ENCODE measurements at places on chromosomes 1 and 21.

DNA sequence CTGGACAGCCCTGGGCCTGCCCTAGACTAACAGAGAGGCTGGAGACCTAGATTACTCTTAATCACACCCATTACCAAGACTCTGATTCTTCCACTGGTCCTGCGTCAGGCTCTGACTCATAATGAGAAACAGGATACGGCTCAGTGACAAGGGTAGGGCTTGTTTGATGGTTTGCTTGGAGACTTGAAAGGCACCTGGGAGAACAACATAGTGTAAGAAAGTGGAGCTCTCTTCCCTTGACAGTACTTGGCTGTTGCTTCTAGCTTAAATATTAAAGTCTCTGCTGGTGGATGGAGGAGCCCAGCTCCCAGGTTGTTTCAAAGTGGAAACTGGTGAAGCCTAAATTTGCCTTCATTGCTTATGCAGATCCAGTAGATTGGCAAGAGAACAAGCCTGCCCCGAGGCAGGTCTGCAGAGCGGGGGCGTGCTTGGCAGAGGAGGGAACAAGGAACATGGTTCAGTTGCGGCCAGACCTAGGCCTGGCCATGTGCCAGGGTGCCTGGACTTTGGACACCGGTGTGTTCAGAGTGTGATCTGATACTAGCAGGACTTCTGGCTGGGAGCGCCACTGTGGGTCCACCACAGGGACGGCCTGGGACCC lies 480.6 kb downstream of the CAMTA1 start:
- no peak for DNase-seq

DNA sequence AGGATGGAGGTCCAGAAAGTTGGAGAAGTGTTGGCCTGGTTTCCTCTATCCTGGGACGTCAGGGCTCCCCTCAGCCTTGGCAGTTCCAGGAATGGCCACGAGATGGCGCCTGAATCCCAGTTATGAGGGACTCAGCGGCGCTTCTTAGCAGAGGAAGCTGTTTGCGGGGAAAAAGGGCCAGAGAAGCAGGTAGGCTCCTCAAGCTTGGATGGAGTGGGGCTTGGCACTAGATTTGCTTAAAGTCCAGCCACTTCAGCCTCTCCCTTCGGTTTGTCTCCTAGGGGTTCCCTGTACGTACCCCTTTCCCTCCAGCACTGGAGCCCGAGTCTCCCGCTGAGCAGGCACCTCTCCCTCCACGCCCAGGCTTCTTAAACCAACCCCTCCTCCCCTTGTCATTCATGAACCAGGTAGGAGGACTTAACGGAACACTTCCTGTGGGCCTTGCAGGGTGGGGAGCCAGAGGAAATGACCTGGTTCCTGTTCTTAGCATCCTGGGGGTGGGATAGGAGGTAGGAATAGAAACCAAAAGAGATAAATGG lies 32.0 kb upstream of the TENT5B start:
- peak; percentile 97 for DNase-seq

- no peak for DNase-seq
Measured at GRCh38 chr1:162386292-162387225, 5.0 kb downstream of the C1orf226 start.

- DNase-seq: no peak
Measured at GRCh38 chr1:117026361-117026760, 24.8 kb downstream of the CD101 start.

GRCh38 chr1:238530209-238530851 lies 639.6 kb upstream of the ZP4 start:
- DNase-seq: no peak

DNA sequence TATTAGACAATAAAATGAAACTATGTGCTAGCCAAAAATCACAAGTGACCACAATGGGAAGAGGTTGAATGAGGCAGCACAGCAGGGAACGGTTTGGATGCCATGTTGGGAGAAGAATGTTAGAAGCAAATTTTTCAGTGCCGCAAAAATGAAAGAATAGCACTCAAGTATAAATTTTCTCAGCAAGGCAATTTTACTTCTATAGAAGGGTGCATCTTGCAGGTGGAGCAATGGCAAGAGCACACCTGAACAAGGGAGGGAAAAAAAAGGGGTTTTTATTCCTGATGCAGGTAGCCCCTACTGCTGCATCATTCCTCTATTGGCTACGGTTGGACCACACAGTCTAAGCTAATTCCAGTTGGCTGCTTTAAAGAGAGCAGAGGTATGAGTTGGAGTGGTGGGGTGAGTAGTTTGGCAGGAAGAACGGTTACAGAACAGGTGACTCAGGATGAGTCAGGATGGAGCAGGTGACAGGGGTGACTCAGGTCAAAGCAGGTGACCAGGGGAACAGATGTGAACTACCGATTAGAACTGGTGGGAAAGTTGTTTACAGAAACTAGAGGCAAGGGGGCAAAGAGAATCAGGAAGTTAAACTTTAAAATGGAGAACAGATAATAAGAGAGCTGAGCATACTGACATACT lies 301.1 kb upstream of the NRIP1 start:
- no peak for DNase-seq

- no peak for DNase-seq
Measured at GRCh38 chr21:29473808-29474207, 175.1 kb downstream of the BACH1 start.

DNA sequence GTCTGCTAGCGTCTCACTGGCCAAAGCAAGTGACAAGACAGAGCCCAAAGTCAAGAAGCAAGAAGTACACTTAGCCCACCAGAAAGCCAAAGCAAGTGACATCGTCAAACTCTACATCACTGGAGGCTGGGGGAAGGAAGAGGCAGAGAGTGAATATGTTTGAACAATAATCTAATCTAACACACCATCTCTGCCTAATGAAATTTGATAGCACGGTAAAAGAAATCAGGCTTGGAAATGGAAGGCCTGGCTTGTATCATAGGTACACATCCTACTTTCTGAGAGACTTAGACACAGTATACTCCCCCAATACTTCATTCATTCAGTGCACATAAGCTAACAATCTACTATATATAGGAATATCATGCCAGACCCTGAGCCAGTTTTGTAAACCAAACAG lies 26.3 kb downstream of the TRABD2B start:
- DNase-seq: no peak

- DNase-seq: no peak
Measured at GRCh38 chr21:34883491-34884271, 165.4 kb downstream of the RUNX1 start.

- DNase-seq: no peak
Measured at GRCh38 chr1:177002891-177003290, 161.6 kb downstream of the ASTN1 start.

DNA sequence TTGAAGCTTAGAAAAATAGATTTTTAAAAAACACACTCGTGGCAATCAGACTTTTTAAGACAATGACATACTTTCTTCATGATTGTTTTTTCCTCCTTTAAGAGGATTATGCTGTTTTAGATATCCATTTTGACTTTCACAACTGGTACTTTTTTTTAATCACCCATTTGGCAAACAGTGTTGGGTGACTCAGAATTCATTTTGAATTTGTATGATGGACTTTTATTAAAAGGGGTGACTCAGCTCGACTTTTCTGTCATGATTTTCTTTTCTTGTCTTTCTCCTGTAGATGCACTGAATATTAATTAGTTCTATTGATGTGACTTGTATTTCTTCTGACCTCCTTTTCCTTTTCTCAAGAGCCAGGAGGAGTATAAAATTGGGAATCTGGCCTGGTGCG lies 44.7 kb downstream of the FMN2 start:
- DNase-seq: no peak

GRCh38 chr1:12148160-12148957 lies 18.4 kb upstream of the TNFRSF1B start:
- no peak for DNase-seq

- DNase-seq: no peak
Measured at GRCh38 chr1:61055110-61055614, 27.2 kb upstream of the NFIA start.

- DNase-seq: peak; percentile 40
Measured at GRCh38 chr1:27992276-27992675, 32.5 kb downstream of the XKR8 start.
